Gastroesophageal sphincter (tissue), 4 donors: ENCODE measurements at places on chromosomes 3 and 15. TPM values are rescaled to one million over a fixed set of nuclear protein-coding genes. Genes with fewer than 3 reads are reported as not detected.

Gene IDH2
- total RNA-seq: 289 TPM

Gene LMAN1L
- not detected for total RNA-seq

Gene IMPDH2
- total RNA-seq: 89.8 TPM

Gene TRAT1
- not detected for total RNA-seq

Gene HTR3C
- total RNA-seq: not detected

Gene ERICH6
- not detected for total RNA-seq

Gene CCK
- total RNA-seq: 13.6 TPM
